ENCODE measurements at places on chromosomes 5 and 9.

DNA sequence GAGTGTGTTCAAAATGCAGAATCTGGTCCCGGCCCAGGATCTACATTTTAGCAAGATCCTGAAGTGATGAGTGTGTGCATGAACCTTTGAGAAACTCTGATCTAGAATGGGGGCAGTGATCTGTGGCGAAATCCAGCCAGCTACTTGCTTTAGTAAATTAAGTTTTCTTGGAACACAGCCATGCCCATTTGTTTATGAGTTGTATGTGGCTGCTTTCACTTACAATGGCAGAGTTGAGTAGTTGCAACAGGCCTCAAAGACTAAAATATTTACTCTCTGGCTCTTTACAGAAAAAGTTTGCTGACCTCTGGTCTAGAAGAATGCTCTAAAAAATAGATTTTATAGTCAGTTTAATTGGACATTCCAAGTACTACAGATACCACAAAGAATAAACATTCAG lies 588.3 kb downstream of the BNC2 start:
- DNase-seq = no peak

DNA sequence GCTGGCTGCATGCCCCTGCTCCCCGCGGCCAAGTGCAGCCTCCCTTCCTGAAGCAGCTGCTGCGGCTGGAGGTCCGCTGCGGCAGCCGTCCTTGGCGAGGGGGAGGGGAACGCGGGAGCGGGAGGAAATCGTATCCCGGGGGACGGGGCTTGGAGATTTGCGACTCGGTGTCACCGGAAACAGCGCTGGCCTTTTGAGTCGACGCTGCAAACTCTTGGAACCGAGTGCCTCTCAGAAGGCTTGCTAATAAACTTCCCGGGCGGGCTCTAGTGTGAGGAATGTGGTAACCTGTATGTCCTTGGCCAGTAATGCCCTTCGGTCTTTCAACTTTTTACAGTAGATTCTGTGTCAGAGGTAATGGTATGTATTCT lies 82.7 kb downstream of the PTPDC1 start:
- DNase-seq = no peak

DNA sequence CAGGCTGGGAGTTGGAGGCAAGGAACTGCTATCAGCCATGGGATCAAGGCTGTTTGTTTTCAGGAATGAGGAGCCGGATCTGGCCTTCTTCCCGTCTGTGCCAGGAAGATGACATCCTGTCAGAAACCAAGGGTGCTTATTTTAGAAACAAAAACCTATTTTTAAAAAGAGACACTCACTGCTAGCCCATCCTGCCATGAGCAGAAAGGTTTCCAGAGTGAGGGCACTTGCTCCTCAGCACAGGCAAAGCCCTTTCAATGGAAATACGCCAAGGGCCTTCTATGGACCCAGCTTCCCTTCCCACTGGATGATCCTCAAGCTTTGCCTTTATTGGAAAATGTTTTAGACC lies 132.6 kb upstream of the FSTL4 start:
- DNase-seq = no peak

DNA sequence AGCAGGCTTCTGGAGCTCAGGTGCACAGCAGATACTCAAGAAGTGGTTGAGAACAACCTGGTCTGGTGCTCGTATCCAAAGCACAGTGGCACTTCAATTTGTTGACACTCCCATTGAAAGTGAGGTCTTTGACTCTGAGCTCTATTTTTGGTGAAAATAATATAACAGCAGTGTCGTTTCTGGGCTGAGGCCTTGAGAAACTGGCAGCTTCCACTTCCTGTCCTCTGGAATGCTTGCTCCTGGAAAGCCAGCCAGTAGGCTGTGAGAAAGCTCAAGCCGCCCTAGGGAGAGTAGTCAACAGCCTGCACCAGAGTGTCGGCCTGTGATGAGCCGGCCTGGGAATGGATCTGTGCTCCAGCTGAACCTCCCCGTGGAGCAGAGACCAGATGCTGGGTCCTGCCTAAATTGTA lies 6.8 kb upstream of the SUSD3 start:
- no peak for DNase-seq

DNA sequence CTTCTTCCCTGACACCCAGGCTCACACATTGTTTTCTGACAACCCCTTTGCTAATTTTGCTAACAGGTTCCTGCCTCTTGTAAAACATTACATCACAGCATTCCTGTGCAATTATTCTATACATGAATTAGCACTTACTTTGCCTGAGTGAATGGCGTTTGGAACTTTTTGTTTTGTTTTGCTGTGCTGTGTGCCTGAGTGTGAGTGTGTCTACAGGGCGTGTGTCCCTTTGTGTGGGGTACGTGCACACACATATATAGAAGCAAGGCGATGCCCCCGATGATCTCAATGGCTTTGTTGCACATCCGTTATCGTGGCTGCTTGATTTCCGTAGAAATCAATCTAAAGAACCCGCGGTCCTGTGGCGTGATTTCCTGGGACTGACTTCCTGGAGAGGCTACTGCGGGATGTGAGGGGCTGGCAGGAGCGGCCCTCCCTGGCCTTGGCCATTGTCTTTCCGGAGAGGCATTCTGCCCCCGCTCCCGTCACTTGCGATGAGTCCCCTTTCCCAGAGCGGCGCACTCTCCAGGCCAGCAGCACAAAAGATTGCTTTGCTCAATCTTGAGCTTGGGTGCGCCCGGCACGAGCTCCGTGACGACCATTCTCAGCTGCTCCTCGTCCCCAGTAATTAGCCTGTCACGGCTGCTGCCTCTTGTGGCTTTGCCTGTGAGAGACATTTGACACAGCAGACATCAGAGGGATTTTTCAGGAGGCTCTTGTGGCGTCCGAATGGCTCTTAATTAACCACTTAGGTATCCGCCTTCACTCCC lies 398.1 kb upstream of the IRX1 start:
- DNase-seq = peak; percentile 16

- DNase-seq = peak; percentile 6
These were observed 21.9 kb upstream of the VDAC1 start for GRCh38 chr5:134026521-134027287.

Data from NCI-H1436 treated with DMSO at 0.1 percent for 48 hours (cell line).